ENCODE measurements at places on chromosomes 16 and 17. TPM values are rescaled to one million over a fixed set of nuclear protein-coding genes. Genes with fewer than 3 reads are reported as not detected.

DNA sequence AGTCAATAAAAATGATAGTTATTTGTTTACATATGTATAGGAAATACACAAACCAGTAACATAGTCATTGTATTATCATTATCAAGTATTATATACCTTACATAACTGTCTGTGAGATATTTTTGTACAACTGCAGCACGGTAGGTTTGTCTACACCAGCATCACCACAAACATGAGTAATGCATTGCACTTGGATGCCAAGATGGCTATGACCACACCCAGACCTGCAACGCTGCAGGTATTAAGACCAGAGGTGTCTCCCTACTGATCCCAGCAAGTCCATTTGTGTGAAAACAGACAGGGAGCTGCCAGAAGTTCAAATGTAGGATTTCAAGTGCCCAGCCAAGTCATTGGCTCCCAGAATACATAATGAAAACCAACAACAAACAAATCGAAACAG, 34.2 kb upstream of the NOS2 start:
- no peak for DNase-seq

DNA sequence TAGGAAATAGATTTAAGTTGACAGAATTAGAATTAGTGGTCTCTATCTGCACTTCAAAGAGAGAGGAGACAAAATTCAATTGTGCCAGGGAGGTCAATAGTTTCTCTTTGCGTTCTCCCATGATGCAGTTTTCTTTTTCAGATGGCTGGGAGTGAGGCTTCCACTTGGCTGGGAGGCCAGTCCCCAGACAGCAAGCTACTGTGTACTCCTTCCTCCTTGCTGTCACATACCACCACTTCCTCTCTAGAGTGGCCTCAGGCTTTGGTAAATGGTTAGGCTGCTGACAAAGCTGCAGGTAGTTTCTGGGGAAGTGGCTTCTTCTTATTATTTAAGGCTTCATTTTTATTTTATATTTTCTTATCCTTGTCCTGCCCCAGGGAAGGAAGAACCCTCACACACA, 106.2 kb upstream of the HS3ST4 start:
- DNase-seq, result no peak

The FBXL20 gene
- 14.5 TPM for total RNA-seq

The CYB5D1 gene
- total RNA-seq, result 7.4 TPM

The CHAD gene
- total RNA-seq, result not detected

The SMPD3 gene
- under 0.01 TPM for total RNA-seq
